GM10248 (cell line): ENCODE measurements at places on chromosomes 1 and 21.

DNA sequence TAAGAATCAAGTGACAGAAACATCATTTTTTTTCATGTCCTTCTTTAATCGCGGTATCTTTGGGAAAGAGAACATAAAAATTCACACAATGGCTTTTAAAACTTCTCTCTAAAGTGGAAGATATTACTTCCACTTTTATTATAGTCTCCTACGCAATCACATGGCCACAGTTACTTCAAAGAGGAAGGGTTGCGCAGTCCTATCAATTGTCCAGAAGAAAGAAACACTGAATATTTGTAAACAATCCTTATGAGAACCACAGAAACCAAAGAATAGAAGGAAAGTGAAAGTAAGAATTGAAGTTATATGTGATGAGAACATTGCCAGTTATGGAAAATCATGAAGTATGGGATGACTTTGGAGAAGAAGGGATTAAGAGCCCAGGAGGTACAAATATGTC, 32.6 kb downstream of the CFH start:
- DNase-seq: no peak

- peak; percentile 37 for DNase-seq
Measured at GRCh38 chr1:50774759-50775351, 185.2 kb downstream of the FAF1 start.

GRCh38 chr1:240352769-240353168, 259.2 kb downstream of the GREM2 start:
- DNase-seq: no peak

DNA sequence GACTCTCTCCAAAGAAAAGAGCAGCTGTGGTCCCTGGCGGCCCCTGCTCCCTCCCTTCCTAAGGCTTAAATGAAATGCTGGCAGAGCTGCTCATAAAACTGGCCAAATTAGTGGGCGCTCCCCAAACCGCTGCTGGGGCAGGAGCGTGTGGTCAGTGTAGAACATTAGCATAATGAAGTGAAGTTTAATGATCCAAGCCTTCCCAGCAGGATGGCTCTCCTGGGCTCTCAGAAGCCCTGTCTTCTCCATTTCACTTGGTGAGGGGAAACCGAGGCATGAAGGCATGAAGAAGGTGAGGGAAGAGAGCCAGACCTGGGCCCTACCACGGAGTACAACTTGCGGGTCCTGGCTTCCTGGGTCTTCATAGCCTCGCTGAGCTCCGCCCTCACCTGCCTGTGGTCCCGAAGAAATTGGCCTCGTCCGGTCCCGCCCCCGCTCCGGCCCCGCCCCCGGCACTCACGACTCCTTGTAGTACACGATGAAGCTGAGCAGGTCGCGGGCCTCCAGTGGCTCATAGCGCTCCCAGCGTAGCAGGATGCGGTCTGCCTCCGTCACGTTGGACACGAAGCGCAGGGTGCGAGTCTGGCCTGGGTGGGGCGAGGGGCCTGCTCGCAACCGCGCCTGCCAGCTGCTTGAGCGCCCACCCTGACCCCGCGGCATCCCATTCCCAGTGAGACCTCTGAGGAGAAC, 10.3 kb downstream of the INSRR start:
- no peak for DNase-seq

GRCh38 chr1:55309053-55309452, 93.9 kb upstream of the USP24 start:
- DNase-seq: no peak

DNA sequence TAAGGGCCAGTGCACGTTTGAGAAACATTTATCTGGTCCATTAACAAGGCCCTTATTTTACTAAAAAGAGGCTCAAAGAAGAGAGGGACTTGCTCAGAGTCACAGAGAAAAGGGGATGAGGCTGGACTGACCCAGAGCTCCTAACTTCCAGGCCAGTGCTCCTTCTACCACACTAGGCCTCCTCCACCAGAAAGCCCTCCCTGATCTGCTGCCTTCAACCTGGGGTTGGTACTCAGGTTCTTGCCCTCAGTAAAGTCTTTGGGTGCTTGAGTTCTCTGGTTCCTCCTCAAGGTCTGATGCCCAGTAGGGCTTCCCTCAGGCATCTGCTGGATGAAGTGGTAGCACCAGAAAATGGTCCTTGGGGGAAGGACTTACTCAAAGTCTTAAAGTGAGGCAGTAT, 26.0 kb downstream of the TTC39A start:
- no peak for DNase-seq

DNA sequence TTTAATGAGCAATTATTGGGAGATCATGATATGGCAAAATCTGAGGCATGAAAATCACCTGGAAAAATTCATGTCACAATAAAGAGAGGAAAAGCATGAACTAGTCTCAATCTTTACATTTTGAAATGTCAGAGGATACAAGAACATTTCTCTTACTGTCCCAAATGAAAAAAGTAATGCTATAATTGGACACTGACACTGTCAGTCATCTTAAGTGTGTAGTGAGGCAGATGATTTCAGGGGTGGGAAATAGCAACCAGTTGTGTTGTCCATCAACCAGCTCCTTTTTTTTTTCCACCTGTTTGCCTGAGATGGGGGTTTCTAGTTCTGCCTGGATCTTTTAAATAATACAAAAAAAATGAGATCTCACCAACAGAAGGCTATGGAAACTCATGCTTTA, 646.2 kb downstream of the KCNT2 start:
- no peak for DNase-seq

- DNase-seq: no peak
Measured at GRCh38 chr1:213466541-213466940, 415.5 kb downstream of the RPS6KC1 start.

- no peak for DNase-seq
Measured at GRCh38 chr1:43636006-43636641, 13.8 kb upstream of the KDM4A start.

GRCh38 chr1:226506021-226506420, 42.5 kb upstream of the STUM start:
- DNase-seq: no peak

- no peak for DNase-seq
Measured at GRCh38 chr1:221035662-221036153, 156.5 kb downstream of the HLX start.
